ENCODE measurements at places on chromosomes 3 and 15.

DNA sequence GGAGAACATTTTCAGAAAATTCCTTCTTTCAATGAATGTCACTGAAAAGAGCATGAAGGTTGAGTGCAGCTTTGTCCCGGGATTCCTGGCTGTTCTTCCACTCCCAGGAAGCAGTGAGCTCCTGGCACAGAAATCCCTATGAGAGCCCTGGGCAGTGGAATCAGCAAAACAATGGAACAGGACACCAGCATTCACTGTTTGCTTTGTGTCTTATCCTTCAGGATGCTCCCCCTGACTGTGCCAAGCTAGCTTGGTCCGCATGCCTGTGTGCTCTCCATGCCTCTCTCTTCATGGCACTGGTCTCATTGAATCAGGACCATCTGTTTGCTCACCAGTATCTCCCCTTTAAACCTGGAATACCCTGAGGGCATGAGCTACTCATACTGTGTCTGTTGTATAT, 102.0 kb upstream of the GADL1 start:
- no peak for DNase-seq

DNA sequence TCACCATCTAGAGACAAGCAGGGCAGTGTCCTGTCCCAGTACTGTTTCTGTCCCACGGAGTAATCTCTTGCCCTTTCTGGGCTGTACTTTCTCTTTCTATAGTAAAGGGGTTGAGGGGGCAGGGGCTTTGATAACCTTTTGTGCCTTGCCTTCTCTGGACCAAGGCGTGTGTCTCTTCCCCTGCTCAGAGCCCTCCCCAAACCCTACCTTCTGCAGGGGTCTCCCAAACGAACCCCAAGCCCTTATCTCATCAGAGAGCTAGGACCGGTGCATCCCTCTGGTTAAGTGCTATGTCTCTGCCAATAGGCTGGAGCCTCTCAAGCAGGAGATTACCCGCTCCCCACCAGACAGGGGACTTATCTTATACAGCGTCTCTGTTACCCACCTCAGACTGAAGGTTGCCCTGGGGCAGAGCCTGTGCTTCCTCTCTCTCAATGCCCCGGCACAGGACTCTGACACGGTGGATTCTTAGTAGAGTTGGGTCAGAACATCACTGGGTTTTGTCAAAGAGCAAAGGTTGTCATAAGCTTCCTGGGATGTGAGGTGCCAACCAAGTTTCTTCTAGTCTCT, 2.9 kb downstream of the PLEKHO2 start:
- DNase-seq = no peak

- no peak for DNase-seq
These were observed 20.1 kb downstream of the ALS2CL start for GRCh38 chr3:46673151-46674030.

- DNase-seq = no peak
These were observed 29.5 kb downstream of the GTF2E1 start for GRCh38 chr3:120772081-120772480.

- no peak for DNase-seq
These were observed 73.1 kb upstream of the BHLHE40 start for GRCh38 chr3:4906107-4906621.

DNA sequence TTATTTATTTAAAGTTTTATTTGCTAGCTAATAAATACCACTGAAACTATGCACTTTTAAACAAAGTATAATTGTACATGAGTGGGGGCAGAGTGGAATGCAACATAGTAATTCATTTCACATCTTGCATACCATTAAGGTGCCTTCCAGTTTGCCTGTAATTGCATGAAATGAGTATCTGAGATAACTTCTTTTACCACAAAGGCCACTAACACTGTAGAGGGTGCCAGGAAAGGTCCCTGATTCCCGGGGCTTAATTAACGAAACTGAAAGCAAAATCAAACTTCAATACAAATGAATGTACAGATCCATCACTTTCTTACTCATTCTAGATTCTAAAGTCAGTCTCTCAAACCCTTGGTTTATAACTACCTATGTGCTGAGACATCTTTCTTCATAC, 2.1 kb downstream of the CD47 start:
- no peak for DNase-seq

- DNase-seq = no peak
These were observed 23.9 kb downstream of the FOXP1 start for GRCh38 chr3:71559578-71560162.

GRCh38 chr15:68347392-68347791, 69.8 kb downstream of the FEM1B start:
- DNase-seq = peak; percentile 55

- DNase-seq = no peak
These were observed 138.6 kb downstream of the PDCD6IP start for GRCh38 chr3:33936921-33937525.

DNA sequence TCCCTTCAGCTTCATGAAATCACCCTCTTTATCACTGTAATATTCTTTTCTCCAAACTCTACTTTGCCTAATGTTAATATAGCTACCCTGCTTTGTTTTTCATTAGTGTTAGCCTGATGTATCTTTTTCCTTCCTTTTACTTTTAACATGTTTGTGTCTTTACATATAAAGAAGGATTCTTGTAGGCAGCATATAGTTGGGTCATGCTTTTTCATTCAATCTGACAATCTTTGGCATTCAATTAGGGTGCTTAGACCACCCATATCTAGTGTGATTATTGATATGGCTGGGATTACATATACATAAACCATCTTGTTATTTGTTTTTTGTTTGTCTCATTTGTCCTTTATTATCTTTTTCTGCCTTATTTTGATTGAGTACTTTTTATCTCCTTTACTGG, 34.9 kb upstream of the HEG1 start:
- no peak for DNase-seq

GRCh38 chr3:16245609-16246008, 19.1 kb downstream of the DPH3 start:
- DNase-seq = no peak

DNA sequence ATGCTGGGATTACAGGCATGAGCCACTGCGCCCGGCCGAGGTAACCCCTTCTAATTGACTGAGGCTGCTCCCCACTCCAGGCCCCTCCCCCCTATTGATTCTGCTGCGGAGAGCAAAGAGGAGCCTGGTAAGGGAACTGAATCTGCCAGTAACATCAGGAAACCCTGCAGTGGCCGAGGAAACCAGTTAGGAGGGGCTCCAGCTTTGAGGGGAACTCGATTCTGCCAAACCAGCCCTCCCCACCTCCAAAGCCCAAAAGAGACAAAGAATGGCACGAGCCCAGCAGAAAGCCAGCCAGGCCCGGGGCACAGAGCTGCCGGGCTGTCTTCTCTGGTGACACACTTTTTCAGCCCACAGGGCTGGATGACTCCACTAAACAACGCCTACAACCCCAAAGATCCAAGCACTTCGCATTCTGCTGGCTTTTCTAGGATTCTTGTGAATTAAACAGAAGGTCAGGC, 15.0 kb upstream of the ACAD9 start:
- DNase-seq = no peak

DNA sequence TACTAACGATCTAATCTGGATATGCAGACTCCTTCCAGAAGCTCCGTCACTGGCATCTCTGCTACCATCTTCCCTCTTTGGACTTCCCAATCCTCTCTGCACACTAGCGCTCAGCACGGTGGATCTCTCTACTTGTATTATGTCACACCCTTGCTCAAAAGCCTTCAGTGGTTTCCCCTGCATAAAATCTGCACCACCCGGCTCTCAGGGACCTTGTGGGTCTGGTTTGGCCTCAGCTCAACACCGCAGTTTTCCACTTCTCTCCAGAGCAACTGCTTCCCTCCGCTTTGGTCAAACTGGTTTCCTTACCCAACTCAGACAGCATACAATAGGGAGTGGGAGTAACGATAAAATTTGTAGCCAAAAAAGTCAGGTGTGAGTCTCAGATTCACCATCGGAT, 30.7 kb upstream of the HES1 start:
- no peak for DNase-seq

- no peak for DNase-seq
These were observed 335.7 kb upstream of the RORA start for GRCh38 chr15:61564785-61565184.

GRCh38 chr15:90838139-90838538, 30.2 kb upstream of the FURIN start:
- no peak for DNase-seq

Measured in amniotic stem cell (primary cell).